A673 (cell line): ENCODE measurements at places on chromosomes 1 and 21. TPM values are rescaled to one million over a fixed set of nuclear protein-coding genes. Genes with fewer than 3 reads are reported as not detected.
A peak's percentile ranks its signal among the peaks of the same experiment; 100 is the strongest.

VHLL gene
- total RNA-seq = not detected in 2 replicates

MYOG gene
- not detected in 2 replicates for total RNA-seq

GRCh38 chr1:92515796-92516201 lies 29.1 kb upstream of the GFI1 start:
- peak; percentile 66 for DNase-seq

DNA sequence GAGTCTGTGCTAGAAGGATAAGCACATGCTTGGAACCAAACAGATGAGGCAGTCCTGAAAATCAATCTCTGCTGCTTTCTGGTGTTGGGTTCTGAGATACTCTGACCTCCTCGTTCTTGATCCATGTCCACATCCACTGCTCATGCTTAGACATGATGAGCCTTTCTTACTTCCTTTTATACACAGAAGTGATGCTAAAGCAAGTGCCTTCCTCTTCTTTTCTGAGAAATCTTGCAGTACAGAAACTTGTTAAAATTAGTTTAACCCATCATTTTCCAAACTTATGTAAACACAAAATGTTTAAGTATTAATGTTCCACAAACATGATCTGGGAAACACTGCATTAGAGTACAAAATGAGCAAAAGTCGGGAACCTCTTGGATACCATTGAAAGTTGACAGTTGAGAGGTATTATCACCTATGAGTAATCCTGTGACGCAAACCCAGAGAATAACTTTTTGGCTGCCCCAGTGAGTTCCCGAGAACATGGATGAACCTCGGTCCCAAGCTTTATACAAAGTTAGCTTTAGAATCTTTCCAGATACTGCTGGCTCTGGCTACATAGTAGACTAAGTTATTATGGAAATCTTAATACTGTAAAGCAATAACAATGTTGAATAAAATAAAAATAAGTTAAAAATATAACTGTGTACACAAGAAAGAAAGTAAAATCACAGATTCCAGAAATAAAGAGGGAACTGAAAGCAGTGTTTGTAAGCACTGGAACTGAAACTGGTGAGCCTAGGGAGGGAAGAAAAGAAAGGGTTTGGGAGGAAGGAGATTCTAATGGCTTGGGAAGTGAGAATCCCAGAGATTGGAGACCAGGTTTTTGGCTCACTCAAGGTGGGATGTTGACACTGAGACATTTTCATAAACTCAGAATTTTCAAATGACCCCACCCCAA lies 429.3 kb upstream of the RUNX1 start:
- DNase-seq = no peak

FGR gene
- total RNA-seq = not detected in 2 replicates

- DNase-seq = no peak
These were observed at the start of gene CD48 for GRCh38 chr1:160711602-160712311. CD48 (minus strand) TSS chr1:160711822; CDS start chr1:160711763, 59 bp downstream.

- DNase-seq = no peak
These were observed 230.3 kb downstream of the CENPF start for GRCh38 chr1:214833178-214833756.
